ENCODE measurements at places on chromosomes 5 and 9.

GRCh38 chr9:130541533-130541932 is 37.8 kb upstream of the FUBP3 start:
- peak; percentile 36 for DNase-seq

DNA sequence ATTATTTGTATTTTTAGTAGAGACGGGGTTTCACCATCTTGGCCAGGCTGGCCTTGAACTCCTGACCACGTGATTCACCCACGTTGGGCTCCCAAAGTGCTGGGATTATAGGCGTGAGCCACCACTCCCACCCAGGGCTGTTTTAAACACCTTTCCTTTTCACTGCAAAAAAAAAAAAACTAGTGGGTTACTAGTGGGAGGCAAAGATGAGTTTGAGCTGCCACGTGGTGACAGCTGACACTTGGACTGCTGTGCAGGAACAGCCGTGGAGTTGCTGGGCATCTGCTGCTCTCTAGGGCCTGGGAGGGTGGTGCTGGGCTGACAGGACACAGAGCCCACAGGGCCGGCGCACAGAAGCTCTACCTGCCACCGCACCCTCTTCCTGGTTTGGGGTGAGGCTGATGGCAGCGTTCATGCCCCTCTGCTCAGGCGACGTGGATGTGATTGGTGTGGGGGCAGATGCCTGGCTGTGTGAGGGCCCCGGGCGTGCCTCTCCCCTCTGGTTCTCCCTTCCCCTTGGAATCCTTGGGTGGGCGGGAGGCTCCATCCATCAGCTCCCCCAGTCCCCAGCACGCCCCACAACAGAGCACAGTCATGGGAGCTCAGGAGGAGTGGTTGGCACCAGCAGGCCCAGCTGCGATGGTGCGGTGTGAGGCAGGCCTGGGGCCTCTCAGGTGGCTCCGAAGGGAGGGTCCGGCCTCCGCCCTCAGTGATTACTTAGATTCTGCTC is 16.9 kb downstream of the RABL6 start:
- DNase-seq, result no peak

DNA sequence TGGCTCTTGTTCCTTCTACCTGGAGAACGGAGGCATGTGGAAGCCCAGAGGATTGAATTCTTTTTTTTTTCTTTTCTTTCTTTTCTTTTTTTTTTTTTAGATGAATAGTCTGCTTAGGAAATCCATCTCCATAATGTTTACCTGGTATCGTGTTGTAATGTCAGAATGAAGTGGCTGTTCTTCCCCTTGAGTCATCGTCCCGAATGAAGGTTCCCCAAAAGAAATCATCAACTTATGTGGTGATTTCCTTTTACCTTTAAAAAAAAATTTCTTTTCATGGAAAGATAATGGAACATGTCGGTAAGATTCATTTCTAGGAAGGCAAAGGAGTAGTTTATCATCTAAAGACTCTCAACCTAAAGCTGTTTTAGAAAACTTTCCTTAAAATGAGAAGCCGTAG is 59.7 kb downstream of the DOCK8 start:
- no peak for DNase-seq

DNA sequence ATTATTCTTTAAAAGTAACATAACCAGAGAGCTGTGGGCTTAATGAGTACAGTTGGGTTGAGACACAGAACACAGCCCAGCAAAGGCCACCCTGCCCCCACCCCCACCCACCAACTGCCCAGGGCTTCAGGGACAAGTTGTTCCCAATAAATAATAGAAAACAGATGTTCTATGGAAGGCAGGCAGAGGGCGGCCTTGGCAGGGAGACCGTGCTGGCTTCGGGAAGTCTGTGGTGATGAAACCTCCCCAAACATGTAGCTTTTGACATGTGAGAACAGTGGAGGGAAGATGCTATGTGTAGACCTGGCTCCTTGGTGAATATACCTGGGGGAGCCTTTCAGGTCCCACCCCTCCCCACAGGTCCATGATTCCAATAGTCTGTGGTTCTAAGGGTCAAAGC is 10.0 kb downstream of the TRAF1 start:
- DNase-seq, result no peak

GRCh38 chr9:99735041-99735440 is 86.6 kb upstream of the NR4A3 start:
- DNase-seq, result no peak

DNA sequence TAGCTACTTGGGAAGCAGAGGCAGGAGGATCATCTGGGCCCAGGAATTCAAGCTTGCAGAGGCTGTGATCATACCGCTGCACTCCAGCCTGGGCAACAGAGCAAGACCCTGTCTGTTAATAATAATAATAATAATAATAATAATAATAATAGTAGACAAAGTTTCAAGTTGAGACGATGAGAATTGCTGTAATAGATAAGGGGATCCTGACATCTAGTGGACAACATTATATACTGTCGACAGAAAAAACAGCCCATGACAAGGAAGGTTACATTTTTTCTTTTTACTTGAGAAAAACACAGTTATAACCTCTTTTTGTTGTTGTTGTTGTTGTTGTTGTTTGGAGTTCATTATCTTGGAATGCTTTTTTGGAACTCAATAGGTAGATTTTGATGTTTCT is 35.3 kb downstream of the NDFIP1 start:
- peak; percentile 65 for DNase-seq

GRCh38 chr5:85320495-85320894 is 935.8 kb upstream of the EDIL3 start:
- DNase-seq, result no peak
